Lung (tissue), 17 donors: ENCODE measurements at places on chromosomes 3 and 15. TPM values are rescaled to one million over a fixed set of nuclear protein-coding genes. Genes with fewer than 3 reads are reported as not detected.

- DNase-seq = peak; percentile 57
These were observed 635.0 kb downstream of the ZIC1 start for GRCh38 chr3:148044151-148044550.

The LIPH gene
- 21.2 TPM for polyA plus RNA-seq

DNA sequence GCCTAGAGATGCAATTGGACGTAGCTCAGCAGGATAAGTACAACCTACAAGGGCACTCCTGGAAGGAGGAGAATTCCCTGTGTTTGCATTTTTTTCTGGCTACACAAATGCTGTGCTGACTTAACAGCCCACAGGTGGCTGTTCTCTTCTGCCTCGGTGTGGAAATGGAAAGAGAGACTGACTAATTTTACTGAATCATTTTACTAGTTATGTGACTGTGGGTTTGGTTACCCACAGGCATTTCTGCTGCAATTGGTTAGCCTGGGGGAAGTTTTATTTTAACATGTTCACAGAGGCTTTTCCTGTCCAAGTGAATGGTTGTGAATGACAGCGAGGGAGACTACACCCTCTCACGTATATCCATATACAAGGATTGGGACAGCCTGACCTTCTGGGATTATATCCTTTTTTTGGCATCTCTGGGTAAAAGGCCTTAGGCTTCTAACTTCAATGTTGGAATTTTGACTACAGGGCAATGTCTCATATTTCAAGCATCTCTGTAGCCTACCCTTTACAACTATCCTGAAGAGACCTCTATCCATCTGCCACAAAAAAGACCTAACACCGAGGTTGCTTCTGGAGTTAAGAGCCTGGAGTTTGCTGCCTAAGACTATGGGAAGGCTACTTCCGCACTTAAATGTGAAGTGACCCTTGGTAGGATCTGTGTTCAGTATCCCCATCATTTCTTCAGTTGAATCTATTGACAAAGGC lies 67.2 kb upstream of the TP63 start:
- no peak for DNase-seq

The SYNM gene
- 8.0 TPM for polyA plus RNA-seq

DNA sequence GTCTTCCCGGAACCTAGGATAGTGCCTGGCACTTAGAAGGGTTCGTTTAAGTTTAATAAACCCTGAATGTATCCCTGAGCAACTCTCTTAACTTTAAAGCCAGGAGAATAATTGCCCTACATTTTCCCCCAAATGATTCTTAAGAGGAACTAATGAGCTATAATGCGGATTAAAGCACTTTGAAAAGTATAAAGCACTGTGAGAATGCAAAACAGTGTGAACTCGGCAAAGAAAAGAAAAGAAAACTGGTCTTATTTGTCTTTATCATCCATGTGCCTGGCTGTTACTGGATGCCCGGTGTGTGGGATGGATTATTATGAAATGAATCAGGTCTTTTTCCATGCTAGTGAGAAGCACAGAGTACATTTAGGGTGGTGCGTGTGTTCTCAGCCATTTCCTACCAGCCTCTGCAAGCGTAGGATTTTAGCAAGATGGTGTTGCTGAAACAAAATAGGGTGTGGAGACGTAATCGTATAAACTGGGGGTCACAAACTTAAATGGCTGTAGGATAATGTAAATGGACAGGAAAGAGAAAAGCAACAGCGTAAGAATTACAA lies 983 bp downstream of the KBTBD12 start:
- no peak for DNase-seq

DNA sequence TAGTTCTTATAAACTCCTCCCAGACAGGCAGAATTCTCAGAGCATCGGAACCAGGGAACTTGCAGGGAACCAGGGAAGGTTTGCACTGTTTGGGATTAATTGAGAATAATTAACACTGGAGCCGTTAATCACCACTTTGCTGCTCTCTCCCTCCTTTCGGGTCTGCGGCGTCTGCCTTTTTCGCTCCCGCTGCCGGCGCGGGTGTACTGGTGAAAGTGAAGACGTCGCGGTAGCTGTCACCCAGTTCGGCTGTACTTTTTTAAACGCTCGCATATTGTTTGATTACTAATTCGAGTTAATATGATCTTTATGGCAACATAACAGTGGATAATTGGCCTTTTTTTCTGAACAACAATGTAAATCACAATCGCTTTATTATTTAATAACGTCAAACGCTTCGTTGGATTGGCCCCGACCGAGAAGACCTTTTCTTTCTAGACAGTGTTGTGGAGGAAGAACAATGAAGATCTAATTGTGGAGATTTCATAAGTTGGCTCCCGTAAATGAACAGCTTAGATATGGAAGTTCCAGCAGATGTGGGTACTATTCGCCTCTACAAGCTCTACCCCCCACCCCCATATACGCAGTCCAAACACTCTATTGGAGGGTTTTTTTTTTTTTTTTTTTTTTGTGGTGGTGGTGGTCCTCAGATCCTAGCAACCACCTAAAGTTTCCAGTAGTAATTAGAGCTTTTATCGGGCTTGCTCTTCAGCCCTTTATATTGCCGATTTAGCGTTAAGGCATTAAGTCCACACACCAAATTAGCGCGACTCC lies 12.7 kb downstream of the SOX2 start:
- DNase-seq = no peak

- no peak for DNase-seq
These were observed 83.1 kb downstream of the LMLN start for GRCh38 chr3:198043119-198043518.

The SOX14 gene
- not detected for polyA plus RNA-seq

DNA sequence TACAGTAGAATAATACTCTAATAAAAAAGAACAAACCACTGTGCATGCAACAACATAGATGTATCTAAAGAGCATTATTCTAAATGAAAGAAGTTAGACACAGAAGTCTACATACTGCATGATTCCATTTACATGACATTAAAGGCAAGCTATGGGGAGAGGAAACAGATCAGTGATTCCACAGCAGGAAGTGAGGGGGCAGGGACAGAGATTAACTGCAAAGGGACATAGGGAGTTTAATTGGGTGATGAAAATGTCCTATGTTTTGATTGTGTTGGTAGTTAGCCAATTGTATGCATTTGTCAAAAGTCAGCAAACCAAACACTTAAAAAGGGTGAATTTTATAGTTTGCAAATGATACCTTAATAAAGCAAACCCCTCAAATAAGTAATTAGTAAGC lies 13.8 kb downstream of the CRYGS start:
- peak; percentile 60 for DNase-seq

DNA sequence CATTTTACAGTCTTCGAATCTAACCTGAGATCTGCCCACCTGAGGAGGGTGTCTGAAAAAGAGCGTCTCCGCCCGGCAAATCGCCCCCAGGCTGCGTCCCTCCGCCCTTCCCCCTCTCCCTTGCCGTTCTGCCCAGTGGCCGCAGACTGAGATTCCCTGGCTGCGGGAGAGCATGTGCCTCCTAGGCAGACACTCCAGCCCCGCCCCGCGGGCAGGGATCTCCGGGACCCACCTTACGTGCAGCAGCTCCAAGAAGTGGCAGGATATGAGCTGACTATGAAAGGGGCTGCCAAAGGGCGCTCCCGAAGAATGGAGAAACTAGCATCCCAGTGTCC lies 2.7 kb upstream of the WNT5A start:
- no peak for DNase-seq

DNA sequence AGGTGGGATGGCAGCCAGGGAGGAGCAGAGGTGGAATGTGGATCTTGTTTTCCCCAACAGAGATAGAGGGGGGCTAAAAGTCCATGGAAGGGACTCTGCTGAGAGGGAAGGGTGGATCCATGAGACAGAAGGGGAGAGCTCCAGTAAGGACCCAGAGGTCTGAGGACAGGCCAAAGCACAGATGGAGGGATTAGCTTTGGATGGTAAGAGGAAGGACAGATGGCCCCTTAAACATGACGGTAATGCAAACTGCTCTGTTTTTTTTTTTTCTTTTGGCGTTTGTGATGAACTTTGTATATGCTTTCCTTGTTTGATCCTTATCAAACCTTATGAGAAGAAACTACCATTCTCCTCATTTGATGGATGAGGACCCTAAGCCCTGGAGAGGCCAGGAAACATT lies 96.2 kb downstream of the IGF1R start:
- DNase-seq = no peak

The ACOX2 gene
- 5.3 TPM for polyA plus RNA-seq

GRCh38 chr3:65500398-65501306 lies 538.1 kb downstream of the MAGI1 start:
- DNase-seq = no peak

The GOLGA6L2 gene
- polyA plus RNA-seq = not detected

DNA sequence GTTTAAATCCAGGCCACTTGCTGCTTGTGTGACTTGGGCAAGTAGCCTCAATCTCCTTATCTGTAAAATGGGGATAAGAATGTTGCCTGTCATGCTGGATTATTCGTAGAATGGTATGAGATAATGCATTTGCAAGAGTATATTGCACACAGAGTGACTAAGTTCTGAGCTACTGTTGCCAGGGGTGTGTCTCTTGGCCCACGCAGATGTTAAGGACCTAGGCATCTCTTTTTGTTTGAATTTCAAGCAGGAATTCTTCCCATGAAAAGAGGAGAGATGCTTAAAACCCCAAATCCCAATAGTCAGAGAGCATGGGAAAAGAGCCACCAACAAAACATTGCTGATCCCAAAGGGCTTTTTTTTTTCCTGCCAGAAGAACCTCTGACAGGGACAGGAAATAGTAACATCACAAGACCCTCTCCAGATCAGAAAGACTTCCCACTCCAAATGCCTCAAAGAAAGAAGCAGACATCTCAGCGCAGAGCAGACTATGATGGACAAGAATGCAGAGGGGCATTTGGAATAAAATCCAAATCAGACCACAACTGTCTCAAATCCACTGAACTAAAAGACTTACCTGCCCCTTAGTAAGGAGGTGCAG lies 90.5 kb downstream of the MRPL46 start:
- peak; percentile 19 for DNase-seq

The ALS2CL gene
- polyA plus RNA-seq = 23.6 TPM

DNA sequence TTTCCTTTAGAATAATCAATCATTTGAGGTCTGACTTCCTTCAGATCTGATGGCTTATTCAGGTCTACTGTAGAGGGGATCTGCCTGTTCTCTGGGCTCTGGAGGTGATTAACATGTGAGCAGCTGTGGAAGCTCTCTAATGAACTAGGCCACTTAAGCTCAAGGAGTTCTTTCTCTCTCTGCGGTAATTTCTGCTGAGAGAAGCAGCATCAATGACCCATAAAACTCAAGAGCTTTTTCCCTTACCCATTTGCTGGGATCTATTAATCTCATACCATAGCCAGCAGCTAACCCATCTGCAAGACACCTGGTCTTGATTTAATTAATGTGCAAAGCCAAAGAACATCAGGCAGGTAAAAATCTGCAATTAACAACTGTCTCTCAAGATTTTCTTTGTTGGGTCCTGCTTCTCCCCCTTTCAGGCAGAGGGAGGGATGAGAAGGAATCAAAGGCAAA lies 73.2 kb upstream of the DLG1 start:
- peak; percentile 40 for DNase-seq

DNA sequence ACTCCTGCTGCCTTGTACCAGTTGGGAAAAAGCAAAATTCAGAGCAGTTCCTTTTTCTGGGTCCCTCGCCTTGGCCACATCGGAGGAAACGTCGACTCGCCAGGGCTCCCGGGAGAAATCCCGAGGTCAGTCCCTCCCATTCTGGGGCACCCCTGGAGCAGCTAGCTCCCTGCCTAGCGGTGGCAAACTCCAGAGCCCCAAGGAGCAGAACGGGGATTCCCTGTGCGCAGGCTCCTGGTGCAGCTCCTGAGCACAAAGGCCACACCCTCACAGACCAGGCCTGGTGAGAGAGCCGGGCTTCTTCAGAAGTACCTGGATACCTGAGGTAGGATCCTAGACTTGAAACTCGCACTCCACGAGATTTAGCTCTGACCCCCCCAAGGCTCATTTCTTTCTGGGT lies 2.6 kb downstream of the LRRC3B start:
- no peak for DNase-seq

The LMOD3 gene
- polyA plus RNA-seq = 0.08 TPM

GRCh38 chr15:72740219-72740618 lies 43.3 kb downstream of the ADPGK start:
- DNase-seq = no peak

GRCh38 chr3:12194669-12195161 lies 36.0 kb upstream of the TIMP4 start:
- no peak for DNase-seq

The PLA2G4D gene
- polyA plus RNA-seq = 0.12 TPM

DNA sequence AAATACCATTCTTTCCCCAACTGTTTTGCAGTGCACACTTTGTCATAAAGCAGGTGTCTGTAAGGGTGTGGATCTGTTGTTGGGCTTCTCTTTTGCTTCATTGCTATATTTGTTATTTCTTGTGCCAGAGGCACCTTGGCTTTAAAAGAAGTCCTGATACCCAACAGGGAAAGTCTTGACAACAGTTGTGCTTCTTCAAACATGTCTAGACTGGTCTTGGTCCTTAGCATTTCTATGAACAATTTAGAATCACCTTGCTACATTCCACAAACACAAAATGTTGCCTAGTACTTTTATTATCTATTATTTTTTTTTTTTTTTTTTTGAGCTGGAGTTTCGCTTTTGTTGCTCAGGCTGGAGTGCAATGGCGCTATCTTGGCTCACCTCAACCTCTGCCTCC lies 233.7 kb downstream of the SLCO3A1 start:
- DNase-seq = no peak

- DNase-seq = no peak
These were observed 204.3 kb upstream of the SLC2A2 start for GRCh38 chr3:171230865-171231264.

The CYP1A1 gene
- 0.46 TPM for polyA plus RNA-seq

DNA sequence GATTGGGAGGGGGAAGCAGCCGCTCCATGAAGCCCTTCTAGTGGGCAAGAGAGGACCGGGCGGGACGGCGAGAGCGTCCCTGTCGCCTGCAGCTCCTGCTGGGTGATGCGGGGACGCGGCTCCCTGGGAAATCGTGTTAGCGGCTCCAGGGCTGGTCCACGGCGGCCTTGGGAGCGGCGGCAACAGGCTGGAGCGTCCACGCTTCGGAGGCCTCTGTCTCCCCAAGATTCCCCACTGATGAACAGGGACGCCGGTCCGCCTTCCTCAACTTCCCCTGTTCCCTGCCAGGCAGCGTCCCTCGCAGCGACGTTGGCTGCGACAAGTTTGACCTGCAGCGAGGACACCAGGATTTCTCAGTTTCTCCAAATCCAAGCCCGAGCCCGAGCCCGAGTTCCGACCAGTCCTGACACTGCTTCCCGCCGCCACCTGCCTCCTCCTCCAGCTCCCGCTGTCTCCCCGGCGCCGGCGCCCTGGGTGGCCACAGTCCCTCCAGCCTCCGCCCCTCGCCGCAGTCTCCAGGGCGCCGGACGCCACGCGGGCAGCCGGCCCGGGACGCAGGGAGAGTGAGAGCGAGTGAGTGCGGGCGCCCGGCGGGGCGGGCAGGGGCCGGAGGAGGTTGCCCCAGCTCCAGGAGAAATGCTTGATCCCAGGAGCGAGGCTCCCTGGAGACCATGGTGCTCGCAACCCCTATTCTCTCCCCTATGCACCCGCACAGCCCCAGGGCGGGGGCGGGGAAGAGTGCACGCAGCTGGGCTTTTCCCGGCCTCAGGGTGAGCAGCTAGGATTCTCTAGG lies 78.1 kb upstream of the RNF7 start:
- peak; percentile 74 for DNase-seq
